COR-L47 (cell line): ENCODE measurements at places on chromosomes 7 and 10.

GRCh38 chr7:36005293-36005692 is 147.8 kb upstream of the EEPD1 start:
- no peak for DNase-seq

DNA sequence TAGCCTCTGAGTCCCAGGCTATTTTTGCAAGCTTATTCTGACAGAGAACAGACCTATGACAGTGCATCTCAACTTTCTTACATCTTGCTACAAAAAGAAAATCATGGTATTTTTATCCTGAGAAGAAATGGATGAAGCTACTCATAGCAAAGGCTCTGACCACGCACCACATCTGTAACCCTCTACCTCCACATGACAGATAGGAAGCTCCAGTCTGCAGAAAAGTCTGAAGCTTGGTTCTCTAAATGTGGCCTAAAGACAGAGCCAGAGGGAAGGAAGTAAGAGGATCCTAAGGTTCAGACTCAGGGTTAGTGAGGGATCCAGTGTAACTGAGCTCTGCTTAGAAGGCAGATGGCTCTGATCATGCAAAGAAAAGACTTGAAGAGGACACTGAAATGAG is 58.4 kb upstream of the ABCB5 start:
- DNase-seq, result no peak

GRCh38 chr10:43869669-43870322 is 221.1 kb upstream of the ZNF32 start:
- no peak for DNase-seq

DNA sequence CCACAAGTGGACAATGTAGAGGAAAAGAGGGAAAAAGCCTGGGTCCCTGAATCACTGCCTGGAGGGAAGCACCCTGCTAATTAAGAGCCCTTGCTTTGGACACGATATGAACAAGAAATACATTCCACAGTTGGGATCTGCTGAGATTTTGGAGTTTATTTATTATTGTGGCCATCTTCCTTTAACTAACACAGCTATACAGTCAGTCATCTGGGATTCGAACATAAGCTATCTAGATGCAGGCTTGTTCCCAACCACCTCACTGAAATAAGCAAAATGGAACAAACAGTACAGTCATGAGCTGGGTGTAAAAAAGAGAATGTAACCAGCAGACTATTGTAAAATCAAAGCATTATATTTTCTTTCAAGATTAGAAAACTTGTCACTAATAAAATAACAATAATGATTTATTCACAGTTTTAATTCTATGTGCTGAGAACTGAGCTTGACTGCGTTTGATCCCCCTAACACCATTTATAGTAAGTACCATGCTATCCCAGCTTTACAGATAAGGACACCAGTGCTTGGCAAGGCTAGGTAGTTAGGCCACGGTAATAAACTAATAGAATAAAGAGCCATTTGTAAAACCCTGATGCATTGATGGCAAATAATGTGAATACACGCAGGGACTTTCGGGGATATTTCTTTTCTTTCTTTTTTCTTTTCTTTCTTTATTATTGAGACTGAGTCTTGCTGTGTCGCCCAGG is 223.8 kb upstream of the KLF6 start:
- no peak for DNase-seq

DNA sequence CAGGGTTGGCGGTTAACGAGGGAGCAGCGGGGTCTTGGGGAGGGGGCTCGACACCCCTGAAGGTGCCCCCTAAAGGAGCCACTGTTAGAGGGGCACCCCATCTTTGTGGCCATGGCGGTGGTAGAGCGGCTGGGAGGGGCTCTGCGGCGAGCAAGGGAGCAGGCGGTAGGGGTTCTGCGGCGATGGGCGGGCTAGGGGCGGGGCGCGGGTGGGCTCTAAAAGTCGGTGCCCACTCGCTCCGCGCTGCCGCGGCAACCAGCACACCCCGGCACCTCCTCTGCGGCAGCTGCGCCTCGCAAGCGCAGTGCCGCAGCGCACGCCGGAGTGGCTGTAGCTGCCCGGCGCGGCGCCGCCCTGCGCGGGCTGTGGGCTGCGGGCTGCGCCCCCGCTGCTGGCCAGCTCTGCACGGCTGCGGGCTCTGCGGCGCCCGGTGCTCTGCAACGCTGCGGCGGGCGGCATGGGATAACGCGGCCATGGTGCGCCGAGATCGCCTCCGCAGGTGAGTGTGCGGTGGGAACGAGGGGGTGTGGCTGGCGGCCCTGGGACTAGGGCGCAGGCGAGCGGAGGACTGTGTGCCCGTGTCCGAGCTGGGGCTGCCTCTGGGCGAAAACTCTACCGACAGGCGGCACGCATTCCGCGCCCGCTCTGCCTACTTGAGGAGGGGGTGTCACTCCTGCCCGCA is at the start of gene MEST:
Gene MEST, plus strand, starts transcription at position 245 of the 682 bp plus-strand sequence. Its CDS starts 229 bp downstream, at position 474.
- peak; percentile 42 for DNase-seq

DNA sequence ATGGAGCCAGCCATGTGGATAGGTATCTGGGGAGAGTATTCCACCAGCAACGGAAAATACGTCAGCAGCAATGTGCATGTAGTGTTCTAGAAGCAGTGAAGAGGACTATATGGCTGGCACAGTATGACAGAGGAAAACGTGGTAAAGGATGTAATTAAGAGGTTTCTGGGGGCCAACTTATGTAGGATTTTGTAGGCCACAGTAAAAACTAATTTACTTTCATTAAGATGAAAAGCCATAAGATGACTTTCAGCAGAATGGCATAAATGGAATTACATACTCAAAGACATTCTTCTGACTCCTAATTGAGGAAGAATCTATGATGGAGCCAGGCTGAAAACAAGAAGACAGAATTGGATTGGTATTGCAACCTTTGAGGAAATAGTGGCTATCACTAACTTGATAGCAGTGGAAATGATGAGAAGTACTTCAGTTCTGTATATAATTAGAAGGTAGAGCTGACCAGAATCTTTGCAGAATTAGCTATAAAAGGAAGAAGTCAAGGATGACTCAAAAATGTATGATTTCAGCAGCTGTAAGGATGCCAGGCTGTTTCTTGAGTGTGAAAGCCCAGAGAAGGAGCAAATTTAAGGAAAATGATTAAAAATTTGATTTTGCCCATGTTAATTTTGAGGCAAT is 156.7 kb downstream of the MBL2 start:
- no peak for DNase-seq

- no peak for DNase-seq
Measured at GRCh38 chr10:308101-308500, 172.8 kb downstream of the ZMYND11 start.

DNA sequence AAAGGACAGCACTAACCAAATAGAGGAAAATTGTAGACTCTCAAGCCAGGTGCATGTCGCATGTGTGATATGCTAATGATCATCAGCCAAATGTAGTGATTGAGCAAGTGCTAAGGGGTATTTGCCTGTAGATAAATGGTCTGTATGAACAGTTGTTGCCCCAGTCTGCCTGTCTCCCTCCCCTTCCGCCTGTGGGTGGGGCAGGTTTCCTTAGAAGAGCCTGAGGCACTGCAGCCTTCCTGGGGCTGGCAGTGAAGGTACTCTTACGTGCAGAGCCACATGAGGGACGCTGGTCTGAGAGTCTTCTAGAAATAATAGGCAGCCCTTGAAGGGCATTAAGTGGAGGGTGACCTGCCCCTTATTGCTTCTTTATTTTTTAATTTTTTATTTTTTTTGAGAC is 152.1 kb downstream of the SNX10 start:
- peak; percentile 8 for DNase-seq

DNA sequence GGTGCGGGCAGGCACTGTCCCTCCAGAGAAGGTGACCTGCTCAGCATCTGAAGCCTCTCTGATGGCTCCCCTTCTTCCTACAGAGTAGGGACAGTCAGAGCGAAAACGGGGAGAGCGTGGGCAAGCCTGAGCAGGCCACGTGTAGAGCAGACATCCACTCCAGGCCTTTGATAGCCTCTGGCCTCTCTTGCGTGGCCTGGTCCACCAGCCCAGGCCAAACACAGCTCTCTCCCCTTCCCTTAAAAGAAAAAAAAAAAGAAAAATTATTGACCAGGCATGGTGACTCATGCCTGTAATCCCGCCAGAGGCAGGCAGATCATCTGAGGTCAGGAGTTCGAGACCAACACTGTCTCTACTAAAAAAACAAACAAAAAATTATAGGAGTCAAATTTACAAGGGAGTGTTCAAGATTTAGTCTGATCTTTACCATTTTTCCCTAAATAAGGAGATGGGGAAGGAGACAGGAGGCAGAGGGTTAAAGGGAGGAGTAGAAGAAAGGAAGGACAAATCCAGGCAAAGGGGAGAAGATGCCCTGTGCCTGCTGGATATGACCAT is 84.8 kb downstream of the PLXNA4 start:
- no peak for DNase-seq

- DNase-seq, result no peak
Measured at GRCh38 chr10:116740971-116741370, 1.4 kb downstream of the HSPA12A start.

- no peak for DNase-seq
Measured at GRCh38 chr7:112481833-112482670, 1.3 kb downstream of the LSMEM1 start.

GRCh38 chr10:96327462-96327861 is 23.2 kb downstream of the DNTT start:
- DNase-seq, result no peak

GRCh38 chr7:2128601-2129322 is 104.0 kb downstream of the MAD1L1 start:
- DNase-seq, result no peak

DNA sequence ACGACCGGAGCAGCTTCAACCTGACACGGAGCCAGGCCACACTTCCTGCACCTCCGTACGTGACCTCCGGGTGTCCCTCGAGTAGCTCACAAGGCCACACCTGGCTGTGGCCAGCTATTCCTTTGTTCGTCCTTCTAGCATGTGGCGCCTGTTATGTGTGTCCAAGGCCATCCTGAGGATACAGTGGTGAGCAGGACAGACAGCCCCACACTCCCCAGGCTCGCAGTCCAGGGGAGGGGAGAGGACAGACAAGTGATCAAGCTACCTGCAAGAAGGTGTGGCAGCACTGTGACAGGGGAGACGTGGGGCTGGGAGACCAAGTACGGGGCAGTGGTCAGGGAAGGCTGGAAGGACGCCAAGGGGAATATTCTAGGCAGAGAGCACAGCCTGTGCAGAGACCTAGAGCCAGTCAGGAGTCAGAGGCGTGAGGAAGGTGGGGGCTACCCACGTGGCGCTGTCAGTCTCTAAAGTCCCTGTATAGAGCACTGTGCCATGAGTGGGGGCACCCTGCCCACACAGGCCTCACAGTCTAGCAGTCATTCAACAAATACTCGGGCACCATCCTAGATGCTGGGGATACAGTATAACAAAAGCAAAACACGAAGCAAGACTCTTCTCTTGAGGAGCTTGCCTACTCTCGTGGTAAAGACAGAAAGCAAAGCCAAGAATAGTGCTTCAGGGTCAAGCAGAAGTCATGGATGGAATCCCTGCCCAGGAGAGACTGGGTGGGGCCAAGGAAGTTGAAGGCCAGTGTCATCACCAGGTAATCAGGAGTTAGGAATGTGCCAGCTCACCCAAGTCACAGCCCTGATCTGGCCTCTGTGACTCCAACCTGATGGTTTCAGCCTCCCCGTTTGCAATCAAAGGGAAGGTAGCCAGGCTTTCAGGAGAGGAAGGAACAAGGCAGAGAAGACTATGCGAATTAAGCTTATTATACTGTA is 58.6 kb downstream of the PROSER2 start:
- DNase-seq, result no peak

- DNase-seq, result no peak
Measured at GRCh38 chr10:125565046-125565445, 117.9 kb downstream of the TEX36 start.

GRCh38 chr7:87797798-87798403 is 78.3 kb downstream of the SLC25A40 start:
- DNase-seq, result peak; percentile 40

- DNase-seq, result no peak
Measured at GRCh38 chr7:70500261-70500660, 631.7 kb upstream of the GALNT17 start.

DNA sequence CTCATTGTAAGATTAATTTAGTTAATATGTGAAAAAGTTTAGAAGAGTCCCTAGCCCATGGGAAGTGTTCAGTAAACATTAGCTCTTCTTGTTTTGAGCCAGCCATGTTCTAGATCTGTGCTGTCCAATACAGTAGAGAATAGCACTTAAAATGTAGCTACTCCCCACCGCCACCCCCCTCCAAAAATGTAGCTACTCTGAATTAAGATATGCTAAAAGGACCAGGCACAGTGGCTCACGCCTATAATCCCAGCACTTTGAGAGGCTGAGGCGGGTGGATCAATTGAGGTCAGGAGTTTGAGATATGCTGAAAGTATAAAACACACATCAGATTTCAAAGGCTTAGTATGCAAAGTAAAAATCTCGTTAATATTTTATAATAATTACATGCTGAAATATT is 47.3 kb upstream of the MXI1 start:
- DNase-seq, result no peak

DNA sequence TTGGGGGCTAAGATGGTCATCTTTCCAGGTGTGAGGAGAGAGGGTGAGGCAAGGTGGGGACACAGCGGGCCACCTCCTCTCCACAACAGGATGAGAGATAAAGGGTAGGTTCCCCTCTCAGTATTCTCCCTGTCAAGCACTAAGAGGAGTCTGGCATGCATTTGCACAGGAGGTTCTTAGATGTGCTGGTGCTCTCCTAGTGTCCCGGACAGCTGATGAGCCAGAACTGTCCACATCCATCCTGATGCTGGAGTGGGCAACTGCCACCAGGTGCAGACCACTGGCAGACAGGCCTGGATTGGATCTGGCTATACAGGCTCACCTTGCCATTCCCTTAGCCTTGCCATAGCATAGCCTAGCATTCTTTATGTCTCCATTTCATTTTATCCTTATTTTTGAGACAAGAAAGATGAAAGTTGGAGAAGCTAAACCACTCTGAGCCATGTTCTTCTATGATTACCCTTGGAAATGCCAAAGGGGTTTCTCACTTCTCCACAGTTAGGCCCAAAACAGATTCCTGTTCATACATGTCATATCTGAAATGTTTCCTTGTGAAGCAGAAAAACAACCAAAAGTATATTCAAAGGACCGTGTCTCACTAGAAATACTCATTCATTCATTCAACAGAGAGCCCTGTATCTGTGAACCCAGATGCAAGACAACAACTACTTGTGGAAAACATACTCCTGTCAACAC is 48.8 kb upstream of the ANTXRL start:
- no peak for DNase-seq

DNA sequence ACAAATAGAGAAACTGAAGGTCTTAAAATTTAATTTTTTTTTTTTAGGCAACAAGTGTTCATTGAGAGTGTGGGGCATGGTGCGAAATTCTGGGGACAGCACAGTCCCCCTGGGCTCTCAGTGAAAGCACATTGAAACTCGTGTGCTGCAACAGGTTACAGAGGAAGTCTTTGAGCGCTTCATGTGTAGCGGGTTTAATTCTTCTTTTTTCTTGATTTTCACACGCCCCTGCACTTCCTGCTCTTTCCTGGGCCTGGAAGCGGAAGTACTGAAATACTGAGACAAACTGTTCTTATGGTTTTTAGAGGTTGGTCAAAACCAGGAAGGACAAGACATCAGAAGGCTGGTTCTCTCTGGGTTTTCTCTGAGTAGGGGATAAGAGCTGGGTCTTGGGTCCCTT is 203.5 kb downstream of the PTEN start:
- DNase-seq, result no peak
